Non-pigmented ciliary epithelial cell (primary cell): ENCODE measurements at places on chromosomes 6 and 20.

DNA sequence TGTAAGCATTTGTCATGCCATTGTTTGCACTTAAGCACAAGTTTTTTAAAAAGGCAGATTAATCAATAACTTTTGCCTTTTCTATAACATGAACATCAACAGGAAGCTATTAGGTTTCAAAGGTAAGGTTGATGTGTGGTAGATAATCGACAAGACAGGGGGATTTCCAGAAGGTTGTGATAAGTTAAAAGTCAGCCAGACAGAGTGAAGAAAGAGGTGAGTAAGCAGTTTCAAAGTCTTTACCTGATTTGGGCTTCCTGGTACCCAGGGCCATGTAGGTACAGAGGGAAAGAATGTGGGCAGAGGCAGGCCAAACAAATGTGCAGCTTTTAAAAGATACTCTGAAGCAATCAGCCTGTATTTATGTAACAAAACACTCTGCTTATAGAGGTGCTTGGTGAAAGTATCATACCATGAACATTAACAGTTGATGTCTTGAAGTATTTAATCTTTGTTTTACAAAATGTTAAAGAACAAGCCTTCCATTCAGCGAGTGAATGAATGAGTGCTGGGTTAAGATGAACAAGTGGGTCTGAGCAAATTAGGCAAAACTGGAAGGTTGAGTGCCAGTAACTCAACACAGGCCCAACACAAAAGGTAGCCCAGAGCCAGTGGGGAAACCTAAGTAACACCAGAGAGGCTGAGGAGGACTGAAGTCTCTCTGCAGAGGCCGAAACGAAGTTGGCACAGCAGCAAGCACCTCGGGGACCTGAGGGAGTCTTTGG is 60.2 kb downstream of the LRRC1 start:
- no peak for DNase-seq

- DNase-seq, result no peak
Observed at GRCh38 chr6:87336367-87336766, 7.3 kb upstream of the GJB7 start.

- DNase-seq, result no peak
Observed at GRCh38 chr6:32816746-32817204, at the start of gene HLA-DOB. HLA-DOB (minus strand) TSS chr6:32817002; CDS start chr6:32816951, 51 bp downstream.

DNA sequence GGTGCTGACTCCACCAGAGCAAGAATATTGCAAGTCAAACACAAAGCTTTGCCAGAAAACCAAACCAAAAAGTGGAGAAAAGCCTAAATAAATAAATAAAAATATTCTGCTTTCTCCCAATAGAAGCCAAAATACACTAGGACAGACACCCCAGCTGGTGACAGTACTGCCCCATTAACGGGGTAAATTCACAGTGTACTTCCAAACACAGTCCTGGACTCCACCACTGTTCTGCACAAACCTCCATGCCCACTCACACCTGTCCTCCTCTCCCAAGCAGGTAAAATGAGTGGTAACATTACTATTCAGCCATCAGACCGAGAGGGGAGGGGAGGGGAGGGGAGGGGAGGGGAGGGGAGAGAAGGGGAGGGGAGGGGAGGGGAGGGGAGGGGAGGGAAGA is 70.7 kb downstream of the RALGAPA2 start:
- DNase-seq, result no peak

DNA sequence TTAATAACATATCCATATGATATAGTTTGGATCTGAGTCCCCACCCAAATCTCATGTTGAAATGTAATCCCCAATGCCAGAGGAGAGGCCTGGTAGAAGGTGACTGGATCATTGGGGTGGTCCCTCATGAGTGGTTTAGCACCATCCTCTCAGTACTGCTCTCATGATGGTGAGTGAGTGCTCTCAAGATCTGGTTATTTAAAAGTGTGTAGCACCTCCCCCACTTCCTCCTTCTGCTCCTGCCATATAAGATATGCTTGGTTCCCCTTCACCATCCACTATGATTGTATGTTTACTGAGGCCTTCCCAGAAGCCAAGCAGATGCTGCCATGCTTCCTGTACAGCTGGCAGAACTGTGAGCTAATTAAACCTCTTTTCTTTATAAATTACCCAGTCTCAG is 22.9 kb downstream of the IRF4 start:
- no peak for DNase-seq

DNA sequence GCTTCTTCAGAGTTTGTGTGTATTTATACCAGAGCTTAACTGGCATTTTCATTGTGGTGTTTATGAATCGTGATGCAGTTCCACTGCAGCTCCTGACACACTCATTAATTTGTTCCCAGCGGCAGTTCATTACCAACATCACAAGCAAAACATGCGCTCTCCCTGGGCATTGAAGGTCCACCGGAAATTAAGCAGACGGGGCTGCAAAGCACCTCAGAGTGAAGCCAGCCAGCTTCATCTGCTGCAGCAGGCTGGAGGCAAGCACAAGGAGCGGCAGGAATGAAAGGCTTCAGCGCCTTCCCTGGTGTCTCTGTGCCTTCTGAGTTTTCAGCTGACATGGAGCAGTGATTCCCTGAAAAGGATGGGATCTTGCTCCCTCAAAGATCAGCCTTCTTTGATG is 246.0 kb upstream of the SPTLC3 start:
- no peak for DNase-seq

DNA sequence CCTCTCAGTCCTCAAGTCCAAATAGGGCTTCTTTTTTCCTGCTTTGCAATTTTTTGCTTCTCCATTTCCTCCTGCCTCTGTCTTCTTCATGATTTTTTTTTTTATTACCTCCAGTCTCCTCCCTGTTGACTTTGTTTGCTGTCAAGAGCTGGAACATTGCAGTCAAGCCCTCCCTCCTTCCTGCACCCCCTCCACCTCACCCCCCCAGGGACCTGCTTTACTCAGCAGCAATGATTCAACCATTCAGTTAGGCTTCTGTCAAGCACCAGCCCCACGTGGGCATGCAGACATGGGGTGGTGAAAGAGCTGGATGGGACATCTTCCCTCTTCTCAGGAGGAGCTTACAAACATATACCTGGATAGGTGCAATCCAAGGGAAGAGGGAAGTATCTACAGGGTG is 142.4 kb downstream of the LRFN2 start:
- DNase-seq, result no peak

DNA sequence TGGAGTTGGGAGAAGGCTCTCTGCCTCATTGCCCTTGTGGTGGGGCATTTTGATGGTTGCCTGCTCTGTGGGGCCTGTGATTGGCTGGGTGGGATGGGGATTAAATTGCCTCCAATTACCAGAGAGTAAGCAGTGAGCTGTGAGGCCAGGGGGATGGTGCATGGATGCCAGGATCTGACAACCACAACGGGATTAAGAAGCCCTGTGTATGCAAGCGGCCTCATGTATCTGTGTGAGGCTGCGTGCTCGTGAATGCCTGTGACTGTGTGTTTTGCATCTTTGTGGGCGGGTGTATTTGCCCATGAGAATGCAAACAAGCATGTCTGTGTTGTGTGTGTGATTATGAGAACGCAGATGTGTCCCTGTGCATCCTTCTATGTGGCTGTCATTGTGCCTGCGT is 46.1 kb downstream of the CD40 start:
- DNase-seq, result no peak

- no peak for DNase-seq
Observed at GRCh38 chr6:97705568-97705967, 422.6 kb upstream of the MMS22L start.

DNA sequence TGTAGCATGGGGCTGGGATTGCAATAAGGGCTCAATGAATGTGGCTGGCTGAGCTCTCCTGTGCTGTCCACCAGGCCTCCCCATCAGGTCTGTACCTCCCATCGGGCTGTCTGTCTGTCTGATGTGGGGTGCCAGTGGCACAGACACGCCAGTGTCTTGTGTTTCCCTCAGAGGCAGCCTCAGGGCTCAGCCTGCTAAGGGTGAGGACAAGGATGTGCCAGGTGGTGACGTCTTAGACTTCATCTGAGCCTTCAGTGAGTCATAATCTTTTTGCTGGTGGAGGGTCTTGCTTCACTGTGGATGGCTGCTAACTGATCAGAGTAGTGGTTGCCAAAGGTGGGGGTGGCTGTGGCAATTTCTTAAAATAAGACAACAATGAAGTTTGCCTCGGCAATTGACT is 194.7 kb downstream of the NRN1 start:
- no peak for DNase-seq

DNA sequence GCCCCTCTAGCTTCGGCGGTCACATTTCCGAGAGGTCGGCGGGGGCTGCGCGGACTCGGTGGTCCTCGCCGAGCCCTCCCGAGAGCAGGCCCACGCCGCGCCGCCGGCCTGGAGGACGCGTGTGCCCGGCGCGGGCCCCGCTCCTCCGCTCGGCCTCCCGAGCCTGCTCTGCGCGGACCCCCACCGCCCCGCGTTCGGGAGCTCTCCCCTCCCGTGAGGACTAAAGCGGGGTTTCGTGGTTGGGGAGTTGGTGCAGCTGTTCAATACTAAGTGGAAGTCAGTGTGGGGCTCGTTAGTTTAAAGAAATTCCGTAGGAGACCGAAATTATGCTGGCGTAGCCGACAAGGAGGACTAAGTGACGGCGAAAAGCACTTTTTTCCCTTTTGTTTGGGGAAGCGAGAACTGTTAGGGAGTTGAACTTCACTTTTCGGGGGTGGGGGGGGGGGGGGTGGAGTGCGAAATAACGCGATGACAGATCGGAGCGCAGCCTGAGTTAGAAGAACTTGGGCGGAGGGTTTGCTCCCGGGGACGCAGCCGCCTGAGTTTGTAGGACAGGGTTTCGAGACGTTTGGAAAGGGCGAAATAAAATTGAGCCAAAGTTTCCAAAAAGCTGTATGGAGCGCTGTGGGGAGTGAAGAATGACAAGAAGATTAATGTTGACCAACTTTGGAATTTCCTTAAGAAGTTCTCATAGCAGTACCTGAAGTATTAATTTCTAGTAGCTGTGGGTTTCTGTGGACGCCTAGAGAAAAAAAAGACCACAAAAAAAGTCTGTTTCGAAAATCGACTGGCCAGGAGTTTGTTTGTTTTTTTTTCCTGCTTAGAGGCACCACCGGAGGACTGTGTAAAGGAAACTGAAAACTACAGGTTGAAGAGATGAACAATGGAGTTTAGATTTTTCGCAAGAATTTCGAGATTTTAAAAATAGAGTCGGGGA is 1.4 kb downstream of the QKI start:
- DNase-seq, result no peak

- DNase-seq, result no peak
Observed at GRCh38 chr6:113818578-113818977, 38.6 kb upstream of the MARCKS start.
